ENCODE measurements at places on chromosomes 2 and 18.

DNA sequence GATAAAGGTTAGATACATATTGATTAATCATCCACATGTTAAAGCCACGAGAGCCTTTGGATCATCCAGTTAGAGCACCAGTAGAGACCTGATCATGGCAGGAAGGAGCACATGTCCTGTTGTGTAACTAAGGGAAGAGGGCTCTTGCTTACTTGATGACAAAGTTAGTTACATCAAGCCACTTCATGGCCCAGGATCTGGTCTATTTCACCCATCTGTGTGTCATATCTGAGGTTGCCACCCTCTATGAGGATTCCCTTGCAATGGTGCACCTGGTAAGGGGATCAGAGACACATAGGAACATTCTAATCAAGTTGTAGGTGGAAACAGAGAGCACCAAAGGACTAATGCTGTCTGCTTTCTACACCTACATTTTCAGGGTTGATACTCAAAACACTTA, 6.7 kb downstream of the ANKAR start:
- DNase-seq: no peak

DNA sequence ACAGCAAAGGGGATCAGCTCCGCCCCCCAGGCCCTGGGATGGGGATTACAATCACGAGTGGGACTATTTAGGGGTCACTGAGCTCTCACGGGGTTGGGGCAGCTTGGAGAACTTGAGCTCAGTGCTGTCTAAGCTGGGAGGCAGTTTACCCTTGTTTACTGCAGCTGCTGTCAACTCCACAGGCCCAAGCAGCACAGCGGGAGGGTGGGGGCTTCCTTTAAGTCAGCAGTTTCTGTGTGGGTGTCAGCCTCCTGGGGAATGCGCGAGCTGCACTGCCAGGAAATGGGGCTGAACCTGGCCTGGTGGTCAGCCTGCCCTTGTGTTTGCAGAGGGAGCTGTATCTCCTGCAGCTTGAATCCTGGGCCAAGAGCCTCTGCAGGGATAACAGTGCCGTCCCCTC, 29.8 kb downstream of the TOGARAM2 start:
- DNase-seq: peak; percentile 45

GRCh38 chr2:46555011-46555410, 75.6 kb downstream of the TMEM247 start:
- no peak for DNase-seq

GRCh38 chr2:27967076-27967475, 76.5 kb downstream of the BABAM2 start:
- peak; percentile 64 for DNase-seq

GRCh38 chr2:158305501-158305900, 151.1 kb downstream of the CCDC148 start:
- DNase-seq: no peak

DNA sequence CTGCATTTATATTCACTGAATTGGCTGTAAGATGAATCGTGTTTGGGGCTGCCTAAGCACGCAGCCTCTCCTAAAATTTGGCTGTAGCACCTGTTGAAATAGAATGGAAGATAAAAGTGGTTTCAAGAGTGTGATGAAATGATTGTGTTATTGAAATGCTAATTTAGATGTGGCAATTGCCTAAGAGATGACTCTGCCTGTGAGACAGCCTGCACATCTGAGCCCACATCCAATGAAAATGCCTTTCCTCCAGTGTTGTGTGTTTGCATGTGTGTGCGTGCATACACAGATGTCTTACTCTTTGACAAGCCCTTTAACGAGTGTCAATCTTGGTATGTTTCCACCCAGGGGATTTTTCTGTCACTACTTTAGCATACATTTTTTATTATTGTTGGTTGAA, 346.9 kb downstream of the MEIS1 start:
- no peak for DNase-seq

DNA sequence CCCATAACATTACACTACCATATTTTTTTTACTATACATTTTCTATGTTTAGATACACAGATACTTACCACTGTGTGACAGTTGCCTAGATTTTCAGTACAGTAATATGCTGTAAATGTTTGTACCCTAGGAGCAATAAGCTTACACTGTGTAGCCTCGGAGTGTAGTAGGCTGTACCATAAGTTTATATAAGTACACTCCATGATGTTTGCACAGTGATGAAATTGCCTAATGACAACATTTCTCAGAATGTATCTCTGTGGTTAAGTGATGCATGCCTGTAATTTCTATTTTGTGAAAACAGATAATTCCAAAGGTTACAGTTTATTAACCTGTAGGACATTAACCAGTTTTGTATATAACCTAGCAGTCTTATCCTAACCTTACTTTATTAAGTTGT, 128.1 kb upstream of the RBMS1 start:
- DNase-seq: no peak

Measured in suppressor macrophage treated with lipopolysaccharide for 1 hour (primary cell).